Amniotic epithelial cell (primary cell): ENCODE measurements at places on chromosomes 2 and 18.
A peak's percentile ranks its signal among the peaks of the same experiment; 100 is the strongest.

DNA sequence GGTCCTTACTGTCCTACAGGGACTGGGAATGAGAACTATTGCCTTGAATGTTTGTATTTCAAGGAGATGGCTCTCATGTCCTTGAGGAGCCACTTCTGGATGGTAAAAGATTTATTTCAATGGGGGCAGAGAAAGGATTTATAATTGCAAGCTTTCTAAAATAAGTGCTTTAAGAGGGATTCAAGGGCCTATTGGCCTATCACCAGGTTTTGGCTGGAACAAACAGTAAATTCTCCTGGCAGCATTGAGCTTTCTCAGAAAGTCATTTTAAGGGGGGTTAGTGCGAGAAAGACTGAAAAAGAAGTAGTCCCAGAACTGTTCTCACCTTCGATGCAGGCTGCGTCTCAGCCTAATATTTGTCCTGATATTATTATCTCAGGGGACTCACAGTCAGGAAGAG is 29.8 kb downstream of the DPP10 start:
- no peak for DNase-seq

DNA sequence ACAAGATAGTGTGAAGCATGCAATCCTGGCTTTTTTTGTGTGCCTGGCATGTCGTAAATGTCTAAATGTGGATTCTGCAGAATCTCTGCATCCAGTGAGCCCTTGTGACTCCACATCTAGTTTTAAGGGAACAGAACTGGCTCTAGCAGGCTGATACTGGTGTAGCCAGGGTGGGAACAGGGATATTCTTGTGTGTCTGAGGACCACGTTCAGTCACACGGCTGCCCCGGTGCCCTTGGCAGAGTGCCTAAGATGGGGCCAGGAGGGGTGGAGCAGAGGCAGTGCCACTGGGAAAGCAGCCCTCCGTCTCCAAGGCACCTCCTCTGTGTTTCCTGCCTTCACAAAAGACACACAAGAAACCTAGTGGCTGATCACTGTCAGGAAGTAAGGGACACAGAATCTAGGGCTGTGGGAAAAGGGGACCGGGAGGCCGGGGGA is 91.5 kb upstream of the PARD3B start:
- DNase-seq = peak; percentile 2

DNA sequence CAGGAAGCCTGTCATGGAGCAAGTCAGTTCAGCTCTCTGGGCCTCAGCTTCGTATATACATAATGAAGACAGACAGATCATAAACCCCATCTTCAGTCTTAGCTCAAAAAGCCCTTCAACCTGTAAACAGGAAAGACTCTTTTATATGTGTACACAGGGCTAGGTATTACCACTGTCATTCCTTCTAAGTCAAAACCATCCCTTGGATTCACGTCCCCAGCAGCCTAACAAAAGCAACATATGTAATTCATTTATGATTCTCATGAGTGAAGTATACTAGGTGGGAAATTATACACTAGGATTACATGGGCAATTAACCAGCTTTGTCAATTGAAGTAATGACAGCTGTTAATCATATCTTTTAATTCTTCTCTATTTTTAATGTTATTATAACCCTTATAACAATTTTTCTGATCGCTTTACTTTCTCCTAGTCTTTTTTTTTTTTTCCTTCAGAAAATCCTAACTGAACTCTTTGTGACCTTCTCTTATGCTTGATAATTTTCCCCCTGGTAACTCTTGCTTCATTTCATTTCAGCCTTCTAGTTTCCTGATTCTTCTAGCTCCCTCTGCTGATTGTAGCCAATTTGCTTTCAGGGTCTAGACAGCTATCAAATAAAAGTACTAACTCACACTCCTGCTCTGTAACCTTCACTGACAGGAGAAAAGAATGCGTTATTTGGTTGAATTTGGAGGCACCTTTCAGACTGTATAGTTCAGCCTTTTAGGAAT is 99.7 kb downstream of the RBM43 start:
- DNase-seq = peak; percentile 66

DNA sequence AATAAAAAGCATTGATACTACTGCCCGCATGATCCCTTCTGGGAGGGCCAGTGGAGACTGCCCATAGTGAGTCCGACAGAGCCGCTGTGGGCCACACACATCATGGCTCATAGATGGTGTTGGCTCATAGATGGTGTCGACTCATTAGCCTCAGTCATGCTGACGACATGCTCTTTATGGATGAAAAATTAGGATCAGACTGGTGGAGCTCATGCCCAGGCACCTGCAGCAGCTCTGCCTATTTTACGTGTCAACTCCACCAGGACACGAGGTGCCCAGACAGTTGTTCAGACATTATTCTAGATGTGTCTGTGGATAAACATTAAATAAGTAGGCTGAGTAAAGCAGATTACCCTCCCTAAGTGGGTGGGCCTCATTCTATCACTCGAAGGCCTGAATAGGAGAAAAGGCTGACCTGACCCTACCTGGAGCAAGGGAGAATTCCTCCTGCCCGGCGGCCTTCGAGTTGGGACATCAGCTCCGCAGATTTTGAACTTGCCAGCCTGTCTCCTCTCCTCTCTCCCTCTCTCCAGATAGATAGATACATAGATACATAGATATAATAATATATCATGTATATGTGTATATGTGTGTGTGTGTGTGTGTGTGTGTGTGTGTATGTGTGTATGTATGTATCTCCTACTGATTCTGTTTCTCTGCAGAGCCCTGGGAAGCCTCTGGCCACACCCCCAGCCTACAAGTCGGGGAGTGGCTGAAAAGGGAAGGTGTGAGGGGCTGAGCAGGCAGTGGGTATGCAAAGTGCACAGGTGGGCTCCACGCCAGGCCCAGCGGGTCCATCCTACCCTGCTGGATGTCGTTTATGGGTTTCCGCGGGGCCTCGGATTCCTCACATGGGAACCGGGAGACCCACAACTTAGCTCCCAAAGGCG is 13.6 kb upstream of the TEX51 start:
- DNase-seq = no peak

GRCh38 chr18:34549367-34549766 is 160.7 kb upstream of the DTNA start:
- DNase-seq = no peak

DNA sequence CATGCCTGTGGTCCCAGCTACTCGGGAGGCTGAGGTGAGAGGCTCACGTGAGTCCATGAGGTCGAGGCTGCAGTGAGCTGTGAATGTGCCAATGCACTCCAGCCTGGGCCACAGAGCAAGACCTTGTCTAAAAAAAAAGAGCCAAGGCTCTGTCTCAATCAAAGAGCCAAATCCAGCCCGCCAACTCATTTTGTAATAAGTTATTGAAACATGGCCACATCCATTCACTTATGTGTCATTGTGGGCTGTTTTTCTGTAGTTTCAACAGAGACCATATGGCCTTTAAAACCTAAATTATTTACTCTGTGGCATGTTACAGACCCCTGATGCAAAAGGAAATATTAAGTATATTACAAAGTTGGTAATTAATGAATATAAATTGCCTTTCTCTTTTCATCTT is 60.8 kb downstream of the GPR39 start:
- DNase-seq = no peak

- no peak for DNase-seq
These were observed 56.3 kb upstream of the AFF3 start for GRCh38 chr2:100198461-100199230.

DNA sequence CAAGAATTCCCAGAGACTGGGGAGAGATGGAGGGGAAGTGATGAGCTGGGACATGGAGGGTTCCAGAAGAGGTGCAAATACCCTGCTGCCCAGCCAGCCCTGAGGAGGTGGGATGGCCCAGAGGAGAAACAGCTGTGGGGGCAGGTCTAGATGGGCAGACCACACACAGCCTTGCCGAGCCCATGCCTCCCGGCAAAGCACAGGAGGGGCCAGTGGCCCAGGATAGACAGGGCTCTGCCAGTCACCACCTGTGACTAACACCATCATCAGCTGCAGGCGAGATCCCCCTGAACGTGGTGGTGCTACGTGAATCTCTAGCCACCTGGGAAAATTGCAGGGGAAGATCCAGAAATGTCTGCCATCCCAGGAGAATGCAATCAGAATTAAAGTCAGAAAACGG is 39.4 kb downstream of the SCTR start:
- DNase-seq = no peak

DNA sequence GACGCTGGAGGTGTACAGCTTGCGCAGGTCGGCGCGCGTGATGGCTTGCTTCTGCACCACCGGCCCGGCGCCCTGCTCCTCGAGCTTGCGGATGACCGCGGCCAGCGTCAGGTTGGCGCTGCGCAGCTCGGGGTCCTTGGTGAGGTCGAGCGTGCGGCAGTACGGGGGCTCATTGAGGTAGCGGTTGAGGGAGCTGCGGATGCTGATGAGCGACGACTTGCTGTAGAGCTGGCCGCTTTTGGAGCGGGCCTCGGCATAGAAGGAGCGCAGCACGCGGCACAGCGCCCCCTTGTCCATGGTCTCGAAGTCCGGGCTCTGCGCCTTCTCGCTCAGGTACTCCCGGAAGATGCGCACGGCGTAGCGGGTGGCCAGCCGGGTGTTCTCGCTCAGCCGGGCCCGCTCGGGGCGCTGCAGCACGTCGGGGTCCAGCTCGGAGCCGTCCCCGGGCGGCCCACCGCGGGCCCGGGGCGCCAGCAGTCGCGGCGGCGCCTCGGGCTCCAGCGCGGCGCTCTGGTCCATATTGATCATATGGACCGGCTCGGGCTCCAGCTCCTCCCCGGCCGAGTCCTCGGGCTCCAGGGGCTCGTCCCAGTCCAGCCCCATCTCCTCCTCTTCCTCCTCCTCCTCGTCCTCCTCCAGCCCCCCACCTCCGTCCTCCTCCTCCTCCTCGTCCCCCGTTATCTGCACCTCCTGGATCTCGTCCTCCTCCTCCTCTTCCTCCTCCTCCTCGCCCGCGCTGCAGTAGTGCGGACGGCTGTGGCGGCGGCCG is 523 bp downstream of the KCTD1 start:
- peak; percentile 83 for DNase-seq

GRCh38 chr2:196077821-196078220 is 9.2 kb upstream of the DNAH7 start:
- no peak for DNase-seq

- peak; percentile 67 for DNase-seq
These were observed 123.3 kb upstream of the RND3 start for GRCh38 chr2:150610670-150611279.

DNA sequence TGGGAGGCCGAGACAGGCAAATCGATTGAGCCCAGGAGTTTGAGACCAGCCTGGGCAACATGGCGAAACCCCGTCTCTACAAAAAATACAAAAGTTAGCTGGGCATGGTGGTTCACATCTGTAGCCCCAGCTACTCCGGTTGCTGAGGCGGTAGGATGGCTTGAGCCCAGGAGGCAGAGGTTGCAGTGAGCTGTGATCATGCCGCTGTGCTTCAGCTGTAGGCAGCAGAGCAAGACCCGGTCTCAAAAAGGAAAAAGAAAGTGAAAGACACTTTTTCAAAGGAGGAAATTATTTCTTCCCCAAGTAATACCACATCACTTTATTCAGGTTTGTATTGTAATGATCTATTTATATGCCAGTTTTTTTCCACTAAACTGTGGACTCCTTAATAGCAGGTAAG is 35.7 kb upstream of the TAF4B start:
- no peak for DNase-seq

DNA sequence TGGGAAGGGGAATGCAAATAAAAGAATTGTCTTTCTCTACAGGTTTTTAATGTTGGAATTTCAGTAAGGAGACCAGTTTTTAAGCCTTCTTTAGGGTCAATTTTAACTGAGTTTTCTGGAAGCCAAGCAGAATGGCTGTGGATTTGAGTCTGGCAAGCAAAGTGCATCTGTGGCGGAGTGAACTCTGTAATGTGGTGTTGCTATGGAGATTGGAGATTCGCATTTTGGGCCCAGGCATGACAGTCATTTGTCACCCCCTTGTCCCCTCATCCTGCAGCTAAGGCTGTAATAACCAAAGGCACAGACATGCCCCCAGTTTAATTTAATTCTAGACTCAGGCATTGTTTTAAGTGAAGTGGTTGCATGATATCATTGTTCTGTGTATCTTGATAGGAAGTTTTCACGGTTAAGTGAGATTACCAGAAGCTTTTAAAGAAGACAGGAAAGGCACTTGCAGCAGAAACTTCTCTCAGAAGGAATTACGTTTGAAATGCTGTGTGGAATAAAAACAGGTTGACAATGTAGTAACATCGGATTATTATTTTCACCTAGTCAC is 30.6 kb downstream of the ARMC9 start:
- no peak for DNase-seq

GRCh38 chr2:85490861-85491755 is 47.9 kb upstream of the MAT2A start:
- DNase-seq = no peak

DNA sequence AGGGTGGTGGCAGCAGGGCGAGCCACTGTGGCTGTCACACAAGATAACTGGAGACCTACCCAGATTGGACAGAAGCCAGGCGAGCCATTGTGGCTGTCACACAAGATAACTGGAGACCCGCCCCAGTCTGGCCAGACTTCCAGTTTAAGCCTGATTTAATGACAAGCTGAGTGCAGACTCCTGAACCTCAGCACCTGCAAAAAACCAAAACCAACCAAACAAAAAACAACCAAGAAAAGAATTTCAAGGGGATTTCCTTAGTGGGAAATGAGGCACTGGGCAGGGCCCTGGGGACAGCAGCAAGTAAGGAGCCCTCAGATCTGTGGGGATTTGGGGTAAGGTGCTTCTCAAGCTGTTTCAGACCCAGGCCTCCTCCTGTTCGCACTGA is 95.2 kb upstream of the BOD1L2 start:
- no peak for DNase-seq

GRCh38 chr2:55869637-55870325 is 53.8 kb downstream of the EFEMP1 start:
- peak; percentile 61 for DNase-seq

DNA sequence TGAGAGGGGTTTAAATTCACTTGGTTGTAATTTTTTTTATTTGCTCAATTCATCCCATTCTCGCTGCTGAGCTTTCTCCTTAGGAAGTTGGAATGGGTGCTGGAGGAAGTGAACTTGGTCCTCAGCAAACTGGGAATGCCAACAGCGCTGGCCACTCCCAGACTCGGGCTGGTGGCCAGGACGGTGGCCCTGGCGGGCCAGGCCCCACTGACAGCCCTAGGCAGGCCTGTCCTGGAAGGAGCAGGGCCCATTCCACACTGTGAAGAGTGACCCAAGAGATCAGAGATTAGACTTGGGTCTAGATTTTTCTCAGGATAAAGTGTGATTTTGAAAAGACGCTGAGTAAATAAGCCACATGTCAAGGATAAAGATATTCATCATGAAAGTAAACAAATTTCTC is 132.7 kb downstream of the HDAC4 start:
- DNase-seq = peak; percentile 50

- no peak for DNase-seq
These were observed 449.7 kb upstream of the CWC22 start for GRCh38 chr2:180456801-180457200.

GRCh38 chr2:51013079-51013932 is 18.6 kb downstream of the NRXN1 start:
- no peak for DNase-seq
